ENCODE measurements at places on chromosomes 3 and 15.

GRCh38 chr15:92430069-92430440 lies 36.4 kb downstream of the ST8SIA2 start:
- no peak for DNase-seq

DNA sequence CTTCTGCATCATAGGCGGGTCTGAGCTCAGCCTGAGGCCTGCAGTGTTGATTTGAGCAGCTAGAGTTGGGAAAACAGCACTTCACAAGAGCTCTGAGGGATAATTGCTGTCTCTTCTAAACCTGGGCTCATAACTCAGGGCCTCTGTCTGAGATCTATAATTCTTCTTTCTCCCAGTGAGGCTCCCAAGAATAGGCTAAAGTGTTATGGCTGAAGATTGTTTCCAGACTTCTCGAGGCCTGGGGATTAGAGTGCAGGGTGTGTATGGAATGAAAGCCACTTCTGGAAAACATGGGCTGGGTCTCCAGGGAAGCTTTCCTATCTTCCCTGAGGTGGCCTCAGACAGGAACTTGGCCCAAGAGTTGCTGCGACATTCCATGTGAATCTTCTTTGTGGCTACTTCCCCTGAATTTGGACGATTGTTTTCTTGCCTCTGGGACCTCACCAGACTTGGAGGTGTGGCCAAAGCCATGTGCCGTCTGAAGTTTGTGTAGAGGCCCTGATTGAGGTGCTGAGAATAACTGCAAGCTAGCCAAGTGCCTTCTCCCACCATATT lies 26.5 kb downstream of the MTMR14 start:
- no peak for DNase-seq

DNA sequence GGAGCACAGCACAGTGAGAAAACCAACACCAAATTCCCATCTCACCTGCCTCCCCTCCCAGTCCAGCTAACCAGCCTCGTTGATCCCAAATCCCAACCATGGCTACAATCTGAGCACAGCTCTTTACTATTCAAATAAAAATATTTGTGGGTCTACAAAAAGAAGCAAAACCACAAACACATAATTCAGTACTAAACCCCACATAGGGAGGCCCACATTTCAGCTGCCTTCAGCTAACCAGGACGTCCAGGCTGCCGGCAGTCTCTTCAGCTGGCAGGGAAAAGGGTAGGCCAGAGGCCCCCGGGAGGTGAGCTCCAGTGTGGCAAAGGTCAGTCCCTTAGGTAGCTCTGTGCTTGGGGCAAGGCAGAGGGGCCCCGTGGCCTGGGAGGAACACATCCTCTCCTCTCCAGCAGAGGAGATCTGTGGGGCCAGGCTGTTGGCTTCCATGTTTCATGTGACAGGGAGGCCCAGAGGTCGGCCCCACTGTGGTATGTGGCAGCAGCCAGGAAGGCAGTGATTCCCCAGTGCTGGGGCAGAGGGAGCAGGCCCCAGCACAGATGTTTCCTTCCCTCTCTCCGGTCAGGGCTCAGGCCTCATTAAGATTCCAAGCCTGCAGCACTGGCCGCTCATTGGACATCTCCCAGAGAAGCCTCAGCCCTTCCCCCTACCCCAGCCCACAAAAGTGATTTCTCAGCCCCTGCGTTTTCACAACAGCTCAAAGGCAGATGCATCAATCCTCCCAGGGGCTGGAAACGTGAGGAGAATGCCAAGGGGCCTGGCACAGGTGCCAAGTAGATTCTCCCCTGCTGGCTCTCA lies 381.4 kb downstream of the NTRK3 start:
- DNase-seq: no peak

- no peak for DNase-seq
Observed at GRCh38 chr3:131903988-131904415, 130.8 kb downstream of the CPNE4 start.

DNA sequence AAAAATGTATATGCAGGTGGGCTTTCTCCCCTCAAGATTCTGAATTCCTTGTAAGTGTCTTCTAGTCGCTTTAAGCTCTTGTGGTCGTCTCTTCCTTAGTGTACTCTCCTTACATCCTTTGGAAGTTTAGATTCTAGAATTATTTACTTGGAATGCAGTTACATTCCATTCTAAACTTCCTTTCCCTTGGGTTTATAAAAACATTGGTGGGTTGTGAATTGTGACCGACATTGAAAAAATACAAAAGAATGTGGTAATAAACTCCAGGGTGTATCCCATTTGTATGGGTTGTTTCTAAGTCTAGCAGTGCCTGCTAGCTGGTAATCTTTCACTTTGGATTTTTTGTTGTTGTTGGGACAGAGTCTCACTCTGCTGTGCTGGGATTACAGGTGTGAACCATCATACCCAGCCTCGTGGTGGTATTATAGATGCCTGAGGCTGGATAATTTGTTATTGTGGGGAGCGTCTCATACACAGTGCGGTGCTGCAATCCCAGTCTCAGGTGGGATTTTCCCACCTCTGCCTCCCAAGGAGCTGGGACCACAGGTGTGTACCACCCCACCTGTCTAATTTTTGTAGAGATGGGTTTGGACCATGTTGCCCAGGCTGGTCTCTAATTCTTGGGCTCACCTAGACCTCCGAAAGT lies 9.1 kb downstream of the CHD2 start:
- no peak for DNase-seq

GRCh38 chr3:178513546-178514380 lies 22.5 kb upstream of the KCNMB2 start:
- no peak for DNase-seq

DNA sequence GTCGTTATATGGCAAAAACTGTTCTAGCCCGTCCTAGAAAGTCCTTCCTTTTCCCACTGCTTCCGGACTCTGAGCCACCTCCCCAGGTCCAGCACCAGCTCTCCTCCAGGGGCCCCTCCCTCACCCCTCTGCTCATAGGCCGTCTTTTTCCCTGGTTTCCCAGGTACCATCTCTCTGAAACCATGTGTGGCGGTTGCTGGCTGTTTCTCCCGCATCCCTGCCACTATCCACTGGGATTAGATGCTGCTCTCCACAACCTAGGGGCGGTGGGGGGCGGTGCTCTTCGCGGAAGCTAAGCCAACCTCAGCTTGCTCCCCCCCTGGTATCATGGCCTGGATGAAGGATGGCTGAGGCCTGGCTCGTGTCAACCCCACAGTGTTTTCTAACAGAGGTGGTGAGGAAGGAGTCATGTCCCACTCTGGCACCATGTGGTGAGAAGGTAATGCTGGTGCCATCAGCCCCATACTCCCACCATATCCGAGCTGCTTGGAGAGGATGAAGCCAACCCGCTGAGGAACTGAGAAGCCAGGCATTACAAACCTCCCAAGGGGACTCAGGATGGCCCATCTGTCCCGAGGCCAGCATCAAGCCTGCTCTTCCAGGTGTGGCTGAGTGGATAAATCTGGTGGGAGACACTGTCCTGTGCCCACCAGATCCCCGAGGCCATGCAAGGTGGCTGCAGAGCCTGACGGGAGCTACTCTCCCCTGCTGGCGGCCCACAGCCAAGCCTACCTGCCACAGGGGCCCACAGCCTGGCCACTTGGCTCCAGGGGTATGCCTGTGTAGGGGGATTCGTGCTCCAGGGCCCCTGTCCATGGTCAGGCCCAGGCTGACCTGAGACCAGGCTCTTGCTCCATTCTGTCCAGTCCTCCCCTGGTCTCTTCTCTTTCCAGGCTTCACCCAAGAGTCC lies 27.9 kb upstream of the SLC41A3 start:
- DNase-seq: no peak

- DNase-seq: no peak
Observed at GRCh38 chr3:177611752-177612334, 414.6 kb upstream of the TBL1XR1 start.

GRCh38 chr15:72050700-72051099 lies 67.2 kb downstream of the MYO9A start:
- no peak for DNase-seq

- DNase-seq: no peak
Observed at GRCh38 chr3:194828116-194828515, 142.4 kb downstream of the FAM43A start.

DNA sequence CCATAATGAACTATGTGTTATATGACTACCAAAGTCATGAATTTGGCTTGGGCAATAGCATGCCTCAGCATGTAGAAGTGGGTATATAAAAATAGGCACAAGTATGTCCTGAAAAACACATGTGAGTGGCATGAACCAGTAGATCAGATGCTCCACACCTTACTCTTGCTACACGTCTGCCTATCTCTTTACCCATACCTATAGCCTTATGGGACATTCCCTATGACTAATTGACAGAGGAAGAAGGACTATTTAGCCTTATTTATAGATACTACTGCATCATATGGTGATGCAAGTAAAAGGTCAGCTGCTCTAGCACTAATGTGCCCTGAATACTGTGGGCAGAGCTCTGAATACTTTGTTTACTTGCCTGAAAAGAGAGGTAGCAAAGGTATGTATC lies 81.0 kb upstream of the ZPLD1 start:
- DNase-seq: no peak

GRCh38 chr15:85889956-85890619 lies 95.4 kb upstream of the KLHL25 start:
- no peak for DNase-seq

GRCh38 chr15:78394981-78395616 lies 42.9 kb upstream of the IREB2 start:
- no peak for DNase-seq

DNA sequence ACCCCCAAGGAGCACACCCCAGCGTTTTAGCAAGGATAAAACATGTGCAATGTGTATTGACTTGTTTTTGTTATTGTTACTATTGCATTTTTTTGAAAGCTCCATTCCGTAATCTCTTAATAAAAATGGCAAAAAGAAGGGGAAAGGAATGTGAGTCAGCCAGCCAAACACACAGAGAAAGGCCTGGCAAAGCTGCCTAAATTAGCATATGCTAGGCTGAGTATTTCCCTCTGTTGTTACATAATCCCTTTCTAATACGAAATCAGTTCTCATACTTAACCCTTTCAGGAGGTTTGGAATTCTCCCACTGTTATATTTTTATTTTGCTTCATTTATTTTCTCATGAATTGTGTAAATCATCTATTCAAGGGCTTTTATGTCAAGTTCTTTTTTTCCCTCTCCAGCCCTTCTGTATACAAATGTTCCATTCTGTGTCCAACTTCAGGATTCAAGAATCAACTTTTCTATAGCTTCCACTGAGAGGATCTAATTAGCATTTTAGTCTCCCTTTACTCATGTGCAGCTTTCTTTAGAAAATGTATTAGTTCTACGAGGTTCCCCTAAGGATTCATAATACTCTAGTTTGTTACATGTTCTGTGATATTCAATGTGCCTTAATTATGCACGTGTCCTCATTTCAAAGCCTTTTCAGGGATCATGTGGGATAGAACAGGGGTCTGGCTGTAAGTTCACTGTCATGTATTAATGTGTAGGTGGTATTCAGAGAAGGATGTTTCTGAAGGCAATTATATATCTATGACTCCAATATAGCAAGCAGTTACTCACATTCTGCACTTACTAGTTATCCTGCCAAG lies 9.2 kb downstream of the CADM2 start:
- DNase-seq: no peak

DNA sequence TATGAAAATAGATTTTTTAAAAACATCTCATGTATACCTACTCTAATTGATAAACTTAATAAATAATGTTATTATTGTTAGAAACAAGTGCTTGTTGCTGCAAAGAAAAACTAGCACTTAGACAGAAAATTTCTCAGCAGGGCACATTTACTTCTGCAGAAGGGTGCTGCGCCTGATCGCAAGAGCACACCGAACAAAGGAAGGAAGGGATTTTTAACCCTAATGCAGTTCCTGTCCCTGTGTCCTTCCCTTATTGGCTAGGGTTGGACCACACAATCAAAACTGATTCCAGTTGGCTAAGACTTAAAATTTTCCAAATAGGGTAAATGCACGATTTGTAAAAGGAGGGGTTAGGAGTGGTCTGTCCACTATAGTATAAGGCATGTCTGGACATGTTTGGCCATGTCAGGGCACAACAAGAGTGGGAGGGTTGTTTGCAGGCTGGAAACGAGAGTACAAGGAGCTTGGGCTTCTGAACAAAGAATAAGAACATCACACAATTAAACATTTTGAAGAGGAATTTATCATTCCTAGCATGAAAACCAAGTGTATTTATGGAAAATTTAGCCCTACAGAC lies 4.7 kb downstream of the DTWD1 start:
- DNase-seq: no peak

- no peak for DNase-seq
Observed at GRCh38 chr15:95989392-95989791, 341.1 kb upstream of the NR2F2 start.

DNA sequence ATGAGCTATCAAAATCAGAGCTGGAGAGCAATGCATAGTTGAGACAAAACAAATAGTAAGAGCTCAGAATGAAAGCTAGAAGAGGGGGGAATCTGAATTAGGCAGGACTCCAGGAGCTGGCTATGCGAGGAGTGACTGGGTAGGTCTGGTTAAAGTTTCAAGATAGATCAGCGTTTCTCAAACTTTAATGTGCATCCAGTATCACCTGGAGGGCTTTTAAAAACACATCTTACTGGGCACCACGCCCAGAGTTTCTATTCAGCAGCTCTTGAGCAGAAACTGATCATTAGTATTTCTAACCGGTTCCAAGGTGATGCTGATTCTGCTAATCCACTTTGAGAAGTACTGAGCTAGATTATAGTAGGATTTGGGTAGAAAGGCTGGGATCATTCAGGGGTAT lies 96.2 kb upstream of the ACP3 start:
- no peak for DNase-seq

DNA sequence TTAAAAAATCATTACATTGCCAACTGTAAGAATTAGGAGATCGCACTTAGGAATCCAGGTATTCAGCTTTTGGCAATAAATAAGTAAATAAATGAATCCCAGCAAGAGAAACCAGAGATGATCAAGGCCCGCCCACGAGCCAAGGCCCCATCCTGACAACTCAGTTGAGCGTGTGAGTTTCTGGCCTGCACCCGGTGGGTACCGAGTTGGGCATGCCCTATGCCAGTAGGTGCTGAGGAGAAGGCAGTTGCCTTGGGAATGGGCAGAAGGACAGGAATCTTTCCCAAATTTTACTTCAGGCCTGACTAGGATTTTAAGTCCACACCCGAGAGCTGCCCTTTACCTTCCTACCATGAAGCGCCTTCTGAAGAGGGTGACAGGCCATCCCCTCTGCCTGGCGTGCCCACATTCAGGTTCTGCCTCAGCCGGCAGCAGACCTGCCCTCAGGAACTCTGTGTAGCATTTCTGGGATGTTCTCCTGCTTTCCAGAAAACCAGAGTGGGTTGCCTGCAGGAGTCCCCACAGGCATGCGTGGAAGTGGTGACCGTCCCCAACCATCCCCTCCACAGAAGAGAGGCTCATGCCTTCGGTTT lies 99.3 kb upstream of the ALDH1A3 start:
- no peak for DNase-seq

DNA sequence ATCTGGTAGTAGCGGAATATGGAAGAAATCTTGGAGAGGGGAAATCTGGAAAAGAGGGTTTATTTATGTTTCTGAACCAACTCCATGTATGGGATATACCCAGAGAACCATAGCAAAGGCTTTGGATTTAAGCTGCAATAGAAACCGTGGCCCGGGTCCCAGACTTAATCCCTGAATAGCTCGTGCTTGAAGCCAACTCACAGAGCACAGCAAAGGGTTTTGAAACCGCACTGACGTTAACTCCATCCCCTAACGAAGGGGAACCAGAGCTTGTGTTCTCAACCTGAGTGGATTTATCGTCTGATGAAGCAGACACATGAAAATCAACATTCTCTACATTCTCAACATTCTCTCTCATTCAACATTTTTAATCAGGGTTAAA lies 154.6 kb downstream of the APBA2 start:
- no peak for DNase-seq

- no peak for DNase-seq
Observed at GRCh38 chr15:60471314-60471713, 7.6 kb downstream of the ICE2 start.

- no peak for DNase-seq
Observed at GRCh38 chr3:83928391-83928790, 1030.4 kb upstream of the CADM2 start.
